ENCODE measurements at places on chromosomes 12 and 14. TPM values are rescaled to one million over a fixed set of nuclear protein-coding genes. Genes with fewer than 3 reads are reported as not detected.

DNA sequence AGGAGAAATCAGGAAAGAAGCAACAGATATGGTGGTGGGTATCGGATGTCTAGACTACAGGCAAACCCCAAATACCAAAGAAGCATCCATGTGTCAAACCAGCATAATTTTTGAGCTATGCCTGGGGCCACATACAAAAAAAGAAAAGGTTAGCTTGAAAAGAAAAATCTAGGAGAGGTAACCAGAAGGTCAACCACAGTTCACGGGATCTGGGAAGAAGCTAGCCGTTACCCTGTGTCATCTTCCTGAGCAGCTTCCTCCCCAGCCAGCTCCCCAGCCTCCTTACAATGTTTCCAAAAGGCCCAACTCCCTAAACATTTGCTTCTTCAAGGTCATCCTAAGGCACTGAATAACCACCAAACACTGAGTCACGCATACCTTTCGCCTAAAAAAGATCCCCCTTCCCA is 3.1 kb downstream of the SINHCAF start:
- DNase-seq, result no peak

DNA sequence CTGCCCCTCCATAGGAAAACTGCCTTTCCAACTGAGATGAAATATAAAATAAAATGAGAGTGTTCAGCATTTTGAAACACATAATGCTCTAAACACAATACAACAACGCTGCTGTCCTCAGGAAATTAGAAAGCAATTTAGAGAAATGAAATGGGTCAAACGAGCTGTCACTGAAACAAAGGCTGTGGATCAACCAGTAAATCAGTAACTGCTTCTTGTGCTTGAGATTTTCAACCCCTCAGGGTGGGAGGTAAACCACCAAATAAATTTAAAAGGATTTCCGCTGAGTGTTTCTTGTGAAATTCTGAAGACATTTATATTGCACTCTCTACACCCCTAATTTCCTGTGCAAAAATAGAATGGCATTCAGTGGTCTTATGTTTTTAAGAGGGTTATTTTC is 657.1 kb upstream of the SEL1L start:
- no peak for DNase-seq

DNA sequence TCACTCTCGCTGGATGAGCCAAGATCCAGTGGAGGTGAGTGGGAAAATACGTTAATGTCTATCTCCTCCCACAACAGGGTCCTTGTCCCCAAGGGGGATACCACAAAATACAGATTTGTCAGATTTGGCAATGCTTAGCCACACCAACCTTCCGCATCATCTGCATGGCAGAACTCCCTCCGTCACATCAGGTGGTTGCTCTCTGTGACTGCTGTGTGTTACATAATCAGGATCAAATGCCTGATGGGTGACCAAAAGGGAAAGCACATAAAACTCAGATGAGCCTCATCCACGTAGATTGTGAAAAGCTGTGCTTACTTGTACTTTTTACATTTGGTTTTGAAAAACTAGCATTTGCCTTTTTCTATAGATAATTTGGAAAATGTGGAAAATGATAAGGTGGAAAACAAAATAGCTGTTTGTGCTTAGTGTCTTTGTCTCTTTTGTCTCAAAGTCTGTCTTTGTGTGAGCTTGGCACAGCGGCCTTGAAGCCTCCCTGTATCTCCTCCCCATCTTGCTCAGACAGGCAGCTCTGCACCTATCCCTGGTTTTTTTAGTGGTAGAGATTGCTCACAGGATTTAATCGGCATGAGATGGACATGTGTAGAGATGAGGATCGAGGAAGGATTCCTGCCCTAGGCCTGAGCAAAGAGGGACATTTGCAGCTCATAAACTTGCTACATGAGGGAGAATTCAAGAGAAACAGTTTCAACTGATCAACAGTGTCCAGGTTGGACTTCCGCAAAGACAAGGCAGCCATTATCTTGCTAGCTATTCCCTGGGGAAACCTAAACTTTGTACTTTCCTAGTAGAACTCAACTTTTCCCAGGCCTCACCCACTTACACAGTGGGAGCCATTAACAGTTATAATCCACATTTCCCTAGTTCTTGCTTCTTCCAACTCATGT is 3.6 kb upstream of the FGF6 start:
- no peak for DNase-seq

ARHGAP9 gene
- 9.8 TPM for total RNA-seq

CFAP73 gene
- total RNA-seq, result not detected

DNA sequence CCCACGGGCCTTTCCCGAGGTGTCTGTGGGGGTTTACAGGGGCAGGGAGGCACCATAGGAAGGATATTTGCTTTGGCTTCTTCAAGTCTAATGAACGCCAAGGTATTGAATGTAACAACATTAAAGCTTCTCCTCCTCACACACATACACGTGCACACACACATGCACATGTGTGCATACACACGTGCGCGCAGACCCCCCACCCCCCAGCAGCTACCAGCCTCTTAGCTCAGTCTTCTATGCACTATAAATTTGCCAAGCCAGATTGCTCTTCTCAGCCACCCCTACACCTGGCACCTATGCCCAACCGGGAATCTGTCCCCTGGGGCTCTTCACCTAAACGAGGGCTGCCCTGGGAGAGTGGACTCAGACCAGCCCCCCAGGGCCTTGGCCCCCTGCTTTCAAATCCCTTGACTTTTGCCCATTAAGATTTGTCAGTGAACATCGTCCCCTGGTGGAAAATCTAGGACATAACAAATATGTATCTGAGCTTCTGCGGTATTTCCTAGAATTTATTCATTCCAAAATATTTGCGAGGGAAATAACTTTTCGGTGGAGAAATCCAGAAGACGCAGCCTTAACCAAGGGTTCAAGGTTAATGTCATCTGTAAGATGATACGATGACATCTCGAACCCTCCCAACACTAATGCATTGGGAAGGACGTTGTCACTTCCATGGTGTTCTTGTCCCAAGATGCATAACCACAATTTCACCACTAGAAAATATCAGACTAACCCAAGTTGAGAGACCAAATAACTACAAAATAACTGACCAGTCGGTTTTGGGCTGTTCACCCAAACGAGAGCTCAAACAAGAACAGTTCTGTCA is 330.4 kb downstream of the MED13L start:
- DNase-seq, result no peak

- no peak for DNase-seq
Measured at GRCh38 chr14:29007990-29008389, 241.4 kb downstream of the FOXG1 start.

- DNase-seq, result peak; percentile 76
Measured at GRCh38 chr12:75635606-75636444, 124.4 kb upstream of the KRR1 start.

- peak; percentile 71 for DNase-seq
Measured at GRCh38 chr14:100138082-100138787, 21.2 kb downstream of the DEGS2 start.

DNA sequence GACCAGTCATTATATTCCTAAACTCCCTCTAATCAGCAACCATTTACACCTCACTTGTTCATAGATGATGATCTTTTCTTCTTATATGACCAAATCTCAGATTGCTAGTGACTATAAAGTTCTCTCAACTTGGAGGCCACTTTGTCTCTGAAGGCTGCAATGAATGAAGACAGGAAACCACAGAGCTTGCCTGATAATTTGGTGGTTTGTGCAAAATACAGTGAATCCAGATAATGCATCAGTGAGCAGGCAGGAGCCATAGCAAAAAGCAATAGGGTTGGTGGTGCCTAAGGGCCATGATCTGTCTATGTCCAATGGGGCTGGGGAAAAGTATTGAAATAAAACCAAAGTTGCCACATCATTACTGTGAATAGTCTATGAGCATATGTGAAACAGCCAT is 123.8 kb upstream of the LRFN5 start:
- no peak for DNase-seq

ANO4 gene
- 0.99 TPM for total RNA-seq

RPGRIP1 gene
- not detected for total RNA-seq

CD9 gene
- 22.7 TPM for total RNA-seq

DNA sequence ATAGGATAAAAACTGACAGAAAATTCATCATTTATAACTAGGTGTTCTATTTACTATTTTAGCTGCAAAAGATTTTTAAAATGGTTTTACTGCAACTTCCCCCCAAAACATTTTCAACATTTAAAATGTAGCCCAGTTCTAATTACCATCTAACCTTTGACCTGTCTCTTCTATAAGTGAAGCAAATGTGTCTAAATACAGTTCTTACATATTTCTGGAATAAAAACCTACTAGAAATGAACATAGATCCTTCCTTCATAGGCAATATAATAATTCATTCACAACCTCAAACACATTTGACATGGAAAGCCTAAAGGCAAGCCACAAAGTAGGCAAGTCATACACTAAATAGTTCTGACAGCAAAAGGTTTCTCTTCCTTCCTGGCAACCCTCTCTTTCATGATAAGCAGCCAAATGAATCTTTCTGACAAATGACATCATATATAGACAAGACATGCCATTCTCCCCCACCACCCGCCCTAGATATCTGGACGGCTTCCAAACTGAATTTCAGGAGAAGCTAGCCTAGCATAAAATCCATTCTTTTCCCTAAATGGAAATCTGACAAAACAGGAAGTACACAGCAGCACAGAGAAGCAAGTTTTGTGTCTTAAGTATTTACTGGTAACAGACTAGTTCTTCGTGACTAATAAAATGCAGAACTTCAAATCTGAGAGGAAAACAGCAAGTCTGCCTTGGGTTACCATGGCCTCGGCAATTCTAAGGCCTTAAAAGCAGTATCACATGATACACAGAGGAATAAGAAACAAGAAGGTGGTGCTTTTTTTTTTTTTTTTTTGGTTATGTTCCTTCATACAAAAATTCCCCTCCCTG is 17.2 kb upstream of the ARID4A start:
- DNase-seq, result peak; percentile 83

GDF3 gene
- total RNA-seq, result not detected

SDR9C7 gene
- 0.16 TPM for total RNA-seq

DNA sequence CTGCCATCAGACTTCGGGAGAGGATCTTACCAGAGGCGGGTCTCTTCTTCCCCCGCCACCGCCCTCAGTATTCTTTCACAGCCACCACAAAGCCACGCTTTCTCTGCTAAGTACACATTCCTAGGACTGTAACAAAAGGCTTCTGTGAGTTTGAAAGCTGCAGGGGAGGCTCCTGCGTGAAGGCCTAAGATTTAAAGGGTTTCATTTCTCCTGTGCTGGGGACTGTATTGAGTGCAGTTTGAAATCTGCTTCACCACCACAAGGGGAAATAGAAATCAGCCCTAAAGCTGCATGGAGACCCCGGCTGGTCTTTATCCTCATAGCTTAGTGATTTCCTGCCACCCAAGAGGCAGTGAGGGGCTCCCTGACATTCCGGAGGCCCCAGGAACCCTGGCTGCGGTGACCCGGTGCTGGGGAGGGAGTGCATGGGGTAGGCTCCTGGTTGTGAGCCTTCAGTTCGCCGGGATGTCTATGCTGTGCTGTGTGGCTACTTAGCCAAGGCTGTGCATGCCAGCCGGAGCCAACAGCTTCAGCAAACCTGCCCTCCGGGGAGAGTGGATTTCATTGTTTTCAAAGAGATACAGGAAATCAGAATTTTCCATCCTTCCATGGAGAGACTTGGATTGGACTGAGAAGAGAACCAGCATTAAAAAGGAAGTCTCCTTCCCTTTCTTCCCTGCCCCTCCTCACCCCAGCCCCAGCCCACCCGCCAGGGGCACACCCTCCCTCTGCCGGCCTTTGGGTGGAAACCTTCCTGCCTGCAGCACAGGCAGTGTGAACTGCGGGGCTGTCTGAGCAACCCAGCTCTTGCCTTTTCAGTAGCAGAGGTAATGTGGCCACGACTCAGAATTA is 163.3 kb downstream of the ETV6 start:
- peak; percentile 22 for DNase-seq

DNA sequence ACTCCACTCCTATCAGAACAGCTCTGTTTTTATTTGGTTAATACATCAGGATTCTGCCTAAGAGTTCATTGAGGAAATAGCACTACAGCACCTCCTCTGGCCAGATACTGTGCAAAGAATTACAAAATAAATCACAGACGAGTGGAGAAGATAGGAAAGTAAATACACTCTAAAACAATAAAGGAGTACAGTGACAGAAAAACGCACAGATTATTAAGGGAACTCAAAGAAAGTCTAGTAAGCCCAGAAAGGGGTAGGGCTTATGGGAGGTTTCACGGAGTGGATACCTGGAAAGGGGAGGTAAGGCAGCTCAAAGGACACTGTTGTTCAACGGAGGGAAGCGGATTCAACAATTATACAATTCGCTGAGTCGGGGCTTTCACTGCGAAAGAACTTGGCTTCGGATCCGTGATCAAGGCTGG is 5.5 kb downstream of the OR10AD1 start:
- DNase-seq, result no peak
